ENCODE measurements at places on chromosomes 7 and 10.

DNA sequence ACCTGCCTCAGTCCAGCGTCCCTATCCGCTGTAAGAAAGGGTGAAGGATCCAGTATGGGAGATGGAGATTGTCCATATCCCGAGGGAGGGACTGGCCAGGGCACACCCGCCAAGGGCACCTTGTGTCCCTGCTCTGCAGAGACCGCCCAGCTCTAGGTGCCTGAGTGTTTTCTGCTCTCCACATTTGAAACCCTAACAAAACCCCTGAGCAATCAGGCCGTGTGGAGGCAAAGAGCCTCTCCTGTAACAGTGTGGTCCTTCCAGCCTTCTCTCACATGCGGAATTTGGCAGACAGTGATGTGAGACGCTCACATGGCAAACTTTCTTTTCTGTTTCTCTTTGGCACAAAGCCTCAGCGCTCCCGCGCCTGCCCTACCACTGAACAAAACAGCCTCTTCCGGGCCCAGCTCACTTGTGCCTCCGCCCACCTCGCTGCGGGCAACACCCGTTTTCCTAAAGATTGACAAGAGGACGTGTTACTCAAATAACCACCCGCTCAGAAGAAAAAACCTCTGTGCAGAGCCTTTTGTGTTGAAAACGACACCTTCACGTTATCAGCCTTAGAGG, 514.8 kb downstream of the DNAJB6 start:
- peak; percentile 77 for DNase-seq

GRCh38 chr7:151408839-151409666, 785 bp downstream of the WDR86 start:
- DNase-seq = peak; percentile 89

GRCh38 chr7:40726559-40726958, 591.8 kb downstream of the SUGCT start:
- no peak for DNase-seq

DNA sequence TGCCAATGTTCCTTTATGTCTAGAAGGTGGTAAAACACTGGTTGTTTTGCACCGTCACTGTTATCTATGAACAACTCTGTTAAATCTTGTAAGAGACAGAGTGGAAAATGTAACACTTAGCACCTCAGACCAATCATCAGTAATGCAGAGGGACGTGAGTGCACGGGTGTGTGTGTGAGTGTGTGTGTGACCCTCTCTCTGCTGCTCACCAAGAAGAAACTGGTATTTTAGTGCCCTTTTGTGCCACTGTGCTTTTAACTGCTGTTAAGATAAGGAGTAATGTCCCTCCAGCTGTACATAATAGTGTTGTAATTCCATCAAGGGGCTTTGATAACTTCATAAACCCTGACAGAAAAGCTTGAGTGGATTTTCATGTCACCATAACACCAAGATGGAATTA, 130.1 kb downstream of the CREB5 start:
- DNase-seq = no peak

GRCh38 chr7:74051629-74052410, 23.8 kb downstream of the ELN start:
- DNase-seq = peak; percentile 76

DNA sequence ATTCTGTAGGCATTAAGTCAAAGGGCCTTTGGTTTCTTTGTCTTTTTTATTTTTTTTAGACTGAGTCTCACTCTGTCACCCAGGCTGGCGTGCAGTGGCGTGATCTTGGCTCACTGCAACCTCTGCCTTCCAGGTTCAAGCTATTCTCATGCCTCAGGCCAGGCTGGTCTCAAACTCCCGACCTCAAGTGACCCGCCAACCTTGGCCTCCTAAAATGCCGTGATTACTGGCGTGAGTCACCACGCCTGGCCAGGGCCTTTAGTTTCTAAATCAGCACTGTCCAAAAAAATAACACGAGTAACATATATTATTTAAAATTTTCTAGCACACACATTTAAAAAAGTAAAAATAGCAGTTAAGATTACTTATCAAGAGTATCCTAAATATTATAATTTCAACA, 11.1 kb upstream of the ACSL5 start:
- DNase-seq = no peak

GRCh38 chr10:34111179-34111578, 703.9 kb downstream of the PARD3 start:
- DNase-seq = no peak

GRCh38 chr10:33600381-33600780, 265.9 kb upstream of the NRP1 start:
- no peak for DNase-seq

GRCh38 chr7:96320442-96320841, 1.5 kb downstream of the SLC25A13 start:
- no peak for DNase-seq

DNA sequence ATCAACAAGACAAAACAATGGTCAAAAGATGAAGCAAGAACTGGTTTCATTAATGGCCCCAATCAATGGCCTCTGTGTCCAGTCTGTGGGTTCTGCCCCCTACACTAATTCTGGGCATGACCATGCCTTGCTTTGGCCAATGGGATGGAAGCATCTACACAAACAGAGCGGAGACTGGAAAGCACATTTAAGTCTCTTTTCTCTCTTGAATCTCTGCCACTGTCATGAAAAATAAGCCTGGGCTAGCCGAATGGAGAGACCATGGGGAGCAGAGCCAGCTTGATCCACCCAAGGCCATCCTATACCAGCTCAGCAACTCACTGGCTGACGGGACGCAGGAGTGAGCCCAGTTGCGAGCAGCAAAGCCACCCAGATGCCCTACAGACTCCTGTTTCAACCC, 30.9 kb downstream of the ANKRD16 start:
- DNase-seq = no peak

GRCh38 chr10:30493609-30494530, 59.9 kb downstream of the MAP3K8 start:
- DNase-seq = peak; percentile 12

GRCh38 chr7:81260152-81260551, 341.3 kb upstream of the SEMA3C start:
- DNase-seq = no peak

- DNase-seq = no peak
Measured at GRCh38 chr10:76945166-76945565, 692.4 kb downstream of the KCNMA1 start.

DNA sequence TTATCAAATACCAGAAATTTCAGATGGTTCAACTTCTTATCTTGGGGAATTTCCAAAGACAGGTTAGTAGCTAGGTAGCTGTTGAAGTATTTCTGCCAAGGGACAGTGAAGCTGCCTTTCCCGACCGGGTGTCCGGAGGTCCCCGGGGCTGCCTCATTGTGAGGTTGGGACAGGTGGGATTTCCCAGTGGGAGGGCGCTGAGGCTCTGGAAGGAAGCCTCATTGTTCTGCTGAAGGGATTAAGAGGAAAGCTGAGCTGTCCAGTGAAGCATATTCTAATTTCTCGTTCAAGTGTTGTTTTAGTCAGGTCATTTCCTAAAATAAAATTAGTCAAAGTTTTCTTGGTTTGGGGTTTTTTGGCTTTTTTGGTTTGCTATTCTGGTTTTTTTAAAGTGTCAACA, 244.2 kb downstream of the MGMT start:
- peak; percentile 61 for DNase-seq

- peak; percentile 40 for DNase-seq
Measured at GRCh38 chr7:148481971-148482626, 108.5 kb upstream of the C7orf33 start.

- peak; percentile 79 for DNase-seq
Measured at GRCh38 chr7:81684514-81685269, 85.2 kb downstream of the HGF start.

DNA sequence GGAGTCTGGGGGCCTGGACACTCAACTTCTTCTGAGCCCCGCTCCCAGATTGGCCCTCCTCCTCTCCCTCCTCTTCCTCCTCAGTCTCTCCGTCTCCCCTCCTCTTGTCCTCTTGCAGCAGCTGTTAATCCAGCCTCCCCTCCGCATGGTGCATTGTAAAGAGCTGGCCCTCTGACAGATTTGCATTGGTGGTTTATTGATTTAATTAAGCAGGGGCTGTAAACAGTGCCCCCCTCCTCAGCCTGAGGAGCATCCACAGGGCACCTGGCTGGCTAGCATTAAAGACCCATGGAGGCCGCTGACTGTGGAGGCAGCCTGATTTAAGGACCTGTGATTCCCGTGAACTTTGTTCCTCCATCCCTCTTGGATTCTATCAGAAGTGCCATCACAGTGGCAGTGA, 28.9 kb upstream of the PCBD1 start:
- no peak for DNase-seq

DNA sequence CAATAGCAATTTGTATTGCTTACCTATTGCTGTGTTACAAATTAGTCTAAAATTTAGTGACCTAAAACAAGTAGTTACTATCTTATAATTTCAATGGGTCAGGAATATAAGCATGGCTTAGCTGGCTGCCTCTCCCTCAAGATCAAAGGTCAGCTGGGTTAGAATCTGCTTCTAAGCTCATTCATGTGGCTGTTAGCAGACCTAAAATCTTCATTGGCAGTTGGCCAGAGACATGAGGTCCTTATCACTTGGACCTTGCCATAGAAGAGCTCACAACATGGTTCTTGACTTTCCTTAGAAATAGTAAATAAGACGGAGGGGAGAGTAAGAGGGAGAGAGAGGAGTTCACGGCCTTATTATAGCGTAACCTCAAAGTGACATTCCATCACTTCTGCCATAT, 468.0 kb downstream of the HTR7 start:
- no peak for DNase-seq

DNA sequence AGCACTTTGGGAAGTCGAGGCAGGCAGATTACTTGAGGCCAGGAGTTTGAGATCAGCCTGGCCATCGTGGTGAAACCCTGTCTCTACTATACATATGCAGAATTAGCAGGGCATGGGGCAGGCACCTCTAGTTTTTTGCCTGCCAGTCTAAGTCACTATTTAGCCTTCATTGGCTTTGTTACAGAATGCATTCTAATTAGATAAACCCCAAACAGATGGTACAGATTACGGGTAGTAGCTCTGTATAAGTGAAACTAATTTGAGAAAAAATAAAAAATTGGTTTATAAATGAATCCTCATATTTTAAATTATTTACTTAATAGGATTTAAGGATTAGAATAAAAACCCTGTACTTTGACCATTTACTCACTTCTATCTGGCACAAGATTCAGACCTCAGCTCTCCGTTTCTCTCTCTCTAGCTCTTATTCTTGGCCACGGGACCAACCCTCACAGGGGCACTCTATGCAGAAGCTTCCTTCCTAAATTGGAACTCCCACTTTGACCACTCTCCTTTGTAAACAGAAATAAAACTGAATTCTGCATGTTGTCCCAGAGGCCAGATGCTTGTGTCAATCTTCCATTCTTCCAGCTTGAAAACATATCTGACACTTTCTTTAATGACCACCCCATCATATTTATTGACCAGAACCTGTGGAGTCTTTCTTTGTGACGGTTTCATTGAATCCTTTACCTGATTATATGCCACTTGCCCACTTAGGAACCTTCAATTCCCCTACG, 26.8 kb downstream of the BET1 start:
- no peak for DNase-seq

GRCh38 chr7:143405173-143406001, 3.3 kb downstream of the EPHA1 start:
- peak; percentile 65 for DNase-seq

GRCh38 chr7:134420424-134421125, 38.3 kb downstream of the AKR1B1 start:
- peak; percentile 61 for DNase-seq

DNA sequence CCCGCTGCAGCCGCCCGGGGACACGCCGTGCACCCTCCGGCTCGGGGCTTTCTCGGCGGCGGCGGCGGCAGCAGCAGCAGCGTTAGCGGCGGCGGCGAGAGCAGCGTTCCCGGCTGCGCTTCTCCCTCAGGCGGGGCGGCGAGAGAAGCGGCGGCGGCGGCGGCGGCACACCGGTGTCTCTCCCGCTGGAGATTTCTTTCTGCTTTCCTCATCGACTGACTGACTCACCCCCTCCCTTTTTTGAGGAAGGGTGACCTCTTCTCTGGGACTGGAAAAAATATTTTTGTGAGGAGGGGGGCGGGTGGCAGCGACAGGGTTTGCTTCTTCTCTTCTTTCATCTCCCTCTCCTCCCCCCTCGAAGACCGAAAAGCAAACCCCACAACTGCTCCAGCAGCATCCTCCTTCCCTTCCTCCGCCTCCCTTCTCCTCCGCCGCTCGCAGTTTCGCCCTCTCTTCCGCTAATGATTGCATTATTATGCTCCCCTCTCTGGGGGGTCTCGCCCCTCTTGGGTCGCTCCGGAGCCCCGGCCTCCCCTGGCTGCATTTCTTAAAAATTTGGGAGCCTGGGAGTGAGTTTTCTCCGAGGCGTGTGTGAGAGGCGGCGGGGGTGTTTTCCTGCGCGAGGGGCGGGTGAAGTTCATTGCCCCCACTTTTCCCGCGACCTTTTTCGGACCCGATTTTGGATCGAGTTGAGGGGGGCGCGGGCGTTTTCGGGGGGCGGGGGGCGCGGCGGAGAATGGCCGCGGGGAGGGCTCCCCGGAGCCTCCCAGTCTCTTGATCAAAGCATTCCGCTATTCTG, 411 bp downstream of the AUTS2 start:
- DNase-seq = peak; percentile 70

GRCh38 chr7:55024776-55025175, 6.0 kb downstream of the EGFR start:
- DNase-seq = no peak

DNA sequence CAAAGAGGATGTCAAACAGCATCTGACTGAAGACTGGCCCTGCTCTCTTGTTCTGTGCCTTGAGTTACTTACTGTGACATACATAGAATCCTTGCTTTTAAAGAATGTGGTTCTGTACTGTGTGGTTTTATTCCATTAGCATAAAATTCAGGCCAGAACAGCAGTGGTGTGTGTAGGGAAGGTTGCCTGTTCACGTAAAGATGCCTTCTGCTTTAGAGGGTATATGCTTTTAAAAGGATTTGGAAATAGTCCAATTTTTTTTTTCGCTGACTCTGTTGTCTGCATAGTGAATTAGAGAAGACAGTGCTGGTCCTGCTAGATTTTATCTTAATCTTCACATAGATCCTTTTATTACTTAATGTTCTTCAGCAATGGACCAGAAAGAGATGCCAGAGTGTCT, 470.8 kb upstream of the SEMA3A start:
- DNase-seq = no peak

DNA sequence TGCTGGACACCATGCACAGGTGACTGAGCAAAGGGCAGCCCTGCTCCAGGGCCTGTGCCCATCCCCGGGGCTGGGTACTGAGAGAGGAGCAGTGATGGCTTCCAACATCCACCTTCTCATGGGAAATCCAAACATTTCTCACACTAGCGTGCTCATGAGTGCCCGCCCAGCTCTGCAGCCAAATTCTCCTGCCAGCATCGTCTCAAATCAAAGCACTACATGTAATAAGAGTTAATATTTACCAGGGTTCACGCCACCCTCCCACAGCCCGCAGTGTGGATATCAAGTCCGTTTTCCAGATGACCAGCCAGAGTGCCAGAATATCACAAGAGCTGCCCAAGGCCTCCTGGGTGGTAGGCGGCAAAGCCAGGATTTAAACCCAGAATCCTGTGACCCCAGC, 12.1 kb downstream of the IL15RA start:
- DNase-seq = no peak

DNA sequence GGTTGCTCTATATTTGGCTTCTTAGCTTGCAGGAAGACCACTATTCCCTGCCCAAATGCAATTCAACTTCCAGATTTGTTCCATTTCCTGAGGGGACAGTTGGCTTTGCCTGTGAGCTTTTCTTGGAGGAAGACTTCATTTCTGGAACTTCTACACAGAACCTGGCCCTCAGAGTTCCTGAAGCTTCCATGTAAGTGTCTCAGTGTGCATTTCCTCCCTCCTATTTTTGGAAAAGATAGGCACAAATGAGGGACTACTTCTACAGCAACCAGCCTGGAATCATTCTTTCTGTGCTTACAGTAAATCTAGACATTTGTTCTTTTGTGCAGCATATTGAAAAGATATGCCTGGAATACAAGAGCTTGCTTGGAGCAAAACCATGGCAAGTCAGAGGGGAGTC, 164.3 kb downstream of the CREB5 start:
- DNase-seq = no peak

Measured in mesendoderm (in vitro differentiated cells).